ENCODE measurements at places on chromosomes 12 and 14.

DNA sequence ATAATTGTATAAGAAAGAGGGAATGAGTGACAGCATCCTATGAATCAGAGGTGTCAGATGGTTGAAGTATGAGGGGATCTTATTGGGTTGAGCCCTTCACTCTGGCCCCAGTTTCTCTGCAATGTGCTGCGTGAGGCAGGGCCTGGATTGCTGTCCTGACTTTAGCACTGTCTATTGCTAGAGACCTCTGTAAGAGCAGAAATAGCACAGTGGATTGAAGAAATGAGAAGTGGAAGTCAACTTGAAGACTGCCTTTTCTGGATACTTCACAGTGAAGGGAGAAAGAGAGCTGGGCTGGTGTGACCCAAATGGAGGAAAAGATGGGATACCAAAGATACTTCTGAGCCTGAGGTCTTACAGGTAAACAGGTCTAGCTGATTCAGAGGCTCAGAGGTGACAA, 5.8 kb downstream of the ASCL4 start:
- no peak for DNase-seq

GRCh38 chr12:4108803-4109345, 164.7 kb upstream of the CCND2 start:
- no peak for DNase-seq

DNA sequence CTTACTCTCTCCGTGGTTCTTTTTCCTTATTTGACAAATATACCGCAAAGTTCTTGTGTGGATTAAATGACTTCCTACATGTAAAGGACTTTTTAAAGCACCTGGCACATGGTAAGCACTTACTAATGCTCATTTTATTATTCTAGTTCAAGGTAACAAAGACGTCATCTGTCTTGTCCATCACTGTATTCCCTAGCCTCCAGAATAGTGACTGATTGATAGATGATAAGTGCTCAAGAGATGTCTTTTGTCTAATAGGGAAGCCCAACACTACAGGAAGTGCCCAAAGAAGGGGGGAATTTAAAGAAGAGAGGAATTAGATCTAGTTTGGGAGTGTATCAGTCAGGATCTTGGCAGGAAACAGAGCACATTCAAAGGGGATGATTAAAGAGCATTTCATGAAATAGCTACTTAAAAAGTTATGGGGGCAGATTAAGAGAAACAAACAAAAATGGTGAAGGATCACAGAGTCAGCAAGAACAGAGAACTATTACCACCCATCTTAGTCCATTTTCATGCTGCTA, 151.9 kb downstream of the GXYLT1 start:
- no peak for DNase-seq

GRCh38 chr12:112134731-112135130, 9.4 kb downstream of the TRAFD1 start:
- DNase-seq = no peak

- no peak for DNase-seq
These were observed 154.0 kb upstream of the NUDT4 start for GRCh38 chr12:93223440-93224426.

DNA sequence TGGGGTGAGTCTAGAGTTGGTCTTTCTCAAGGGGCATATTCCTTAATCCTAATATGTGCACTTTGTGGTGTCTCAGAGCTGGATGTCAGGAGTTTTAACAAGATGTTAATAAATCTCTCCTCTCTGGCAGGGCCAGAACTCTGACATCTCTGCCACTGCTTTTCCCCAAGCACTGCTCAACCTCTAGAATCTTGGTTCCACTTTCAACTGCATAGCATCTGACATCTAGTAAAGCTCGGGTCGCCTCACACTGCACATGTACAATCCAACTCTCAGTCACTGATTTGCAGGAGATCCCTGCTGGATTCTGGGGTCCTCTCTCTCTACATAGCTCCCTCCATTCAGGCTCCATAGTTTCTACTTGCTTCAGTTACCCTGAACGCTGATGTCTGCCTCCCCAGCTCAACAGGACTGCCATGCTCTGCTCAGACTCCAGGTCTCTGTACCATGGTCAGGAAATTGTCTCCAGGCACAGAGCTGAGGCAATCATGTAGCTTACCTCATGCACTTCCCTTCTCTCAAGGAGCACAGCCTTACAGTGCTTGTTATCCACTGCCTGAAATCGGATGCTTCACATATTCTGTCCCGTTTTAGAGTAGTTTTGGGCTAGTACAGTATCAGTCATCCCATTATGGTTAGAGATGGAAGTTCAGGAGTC, 1.6 kb downstream of the PTCSC3 start:
- DNase-seq = no peak

GRCh38 chr12:45331552-45331951, 115.7 kb downstream of the ANO6 start:
- no peak for DNase-seq

- DNase-seq = no peak
These were observed 57.7 kb downstream of the RPAP3 start for GRCh38 chr12:47648056-47648579.
